ENCODE measurements at places on chromosomes 12 and 14.

DNA sequence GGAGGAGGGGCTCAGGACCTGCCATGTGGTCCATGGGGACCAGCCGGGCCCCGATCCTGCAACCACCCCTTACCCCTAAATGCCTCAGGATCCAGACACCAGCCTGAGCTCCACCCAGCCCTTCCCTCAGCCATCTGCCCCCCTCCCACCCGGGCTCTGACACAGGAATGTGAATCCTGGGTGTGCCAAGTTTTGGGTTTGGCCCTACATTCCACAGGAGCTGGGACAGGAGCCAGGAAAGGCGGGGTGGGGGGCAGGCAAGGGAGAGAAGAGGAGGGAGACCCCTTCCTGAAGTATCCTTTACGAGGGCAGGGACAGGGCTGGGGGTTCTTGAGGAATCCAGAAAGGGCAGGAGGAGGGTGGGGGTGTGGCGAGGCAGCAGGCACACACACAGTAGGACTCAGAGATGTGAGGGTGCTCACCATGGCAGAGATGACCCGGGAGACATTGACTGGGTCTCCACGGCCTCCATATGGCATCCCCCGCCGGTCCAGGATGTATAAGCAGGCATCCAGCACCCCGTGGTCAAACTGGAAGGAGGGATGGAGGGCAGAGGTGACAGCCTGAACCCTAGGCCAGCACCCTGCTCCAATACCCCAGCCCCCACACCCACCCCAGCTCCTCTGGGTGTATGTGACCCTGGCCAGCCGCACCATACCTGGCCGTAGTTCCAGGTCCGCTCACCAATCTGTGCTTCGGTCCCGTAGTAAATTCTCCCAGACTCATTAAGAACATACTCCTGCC is 3.5 kb downstream of the TGM1 start:
- no peak for DNase-seq

- peak; percentile 84 for DNase-seq
These were observed 2.5 kb downstream of the NUAK1 start for GRCh38 chr12:106136263-106136662.

DNA sequence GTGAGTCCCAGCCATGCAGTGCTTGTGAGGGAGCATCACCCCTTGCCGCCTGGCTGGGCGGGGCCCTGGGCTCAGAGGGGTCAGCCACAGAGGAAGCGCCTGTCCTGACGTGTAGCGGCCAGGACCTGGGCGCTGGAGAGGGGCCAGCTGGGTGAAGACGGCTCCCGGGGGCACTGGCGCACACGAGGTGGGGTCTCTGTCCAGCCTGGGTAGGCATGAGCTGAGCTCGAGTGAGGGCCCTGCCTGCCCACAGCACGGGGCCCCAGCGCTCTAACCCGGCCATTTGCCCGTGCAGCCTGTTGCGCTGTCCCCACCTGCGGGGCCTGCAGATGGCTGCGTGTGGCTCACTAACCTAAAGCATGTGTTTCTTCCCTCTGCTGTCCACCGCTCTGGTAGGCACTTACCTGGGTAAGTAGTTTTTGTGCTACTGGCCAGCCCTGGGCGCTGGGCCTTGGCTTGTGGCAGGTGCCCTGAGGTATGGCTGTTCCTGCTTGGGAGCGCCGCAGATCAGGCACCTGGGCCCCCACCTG is 6.6 kb upstream of the CRIP2 start:
- DNase-seq: peak; percentile 10

GRCh38 chr12:132152411-132152821 is 8.2 kb downstream of the NOC4L start:
- no peak for DNase-seq

All from HT-29 (cell line).